ENCODE measurements at places on chromosomes 3 and 15.

- no peak for DNase-seq
These were observed 21.7 kb downstream of the TMEM43 start for GRCh38 chr3:14146381-14147065.

DNA sequence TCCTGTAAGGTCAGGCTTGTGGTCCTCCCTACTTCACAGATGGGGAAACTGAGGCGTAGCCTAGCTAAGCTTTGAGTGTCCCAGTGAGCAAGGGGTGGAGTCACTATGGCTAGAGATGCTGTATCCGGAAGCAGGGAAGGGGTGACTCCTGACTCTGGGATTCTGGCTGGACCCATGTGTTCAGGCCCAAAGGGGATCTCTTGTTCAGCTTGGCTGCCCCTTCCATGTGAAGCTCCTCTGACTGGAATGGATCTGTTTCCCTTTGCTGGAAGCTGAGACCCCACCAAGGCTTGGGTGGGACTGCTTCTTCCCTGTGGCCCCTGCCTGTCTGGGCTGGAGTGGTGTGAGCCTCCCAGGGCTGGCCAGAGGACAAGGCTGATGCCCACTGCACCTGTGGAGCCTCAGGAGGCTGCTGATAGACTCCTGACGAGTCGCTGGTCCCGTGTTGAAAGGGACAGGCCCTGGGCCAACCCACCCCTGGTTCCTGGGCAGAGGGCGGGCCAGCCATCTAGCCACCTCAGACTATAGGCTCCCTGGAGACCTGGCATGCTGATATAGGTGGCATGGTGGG is 1.0 kb downstream of the MAPKAPK3 start:
- DNase-seq, result no peak

DNA sequence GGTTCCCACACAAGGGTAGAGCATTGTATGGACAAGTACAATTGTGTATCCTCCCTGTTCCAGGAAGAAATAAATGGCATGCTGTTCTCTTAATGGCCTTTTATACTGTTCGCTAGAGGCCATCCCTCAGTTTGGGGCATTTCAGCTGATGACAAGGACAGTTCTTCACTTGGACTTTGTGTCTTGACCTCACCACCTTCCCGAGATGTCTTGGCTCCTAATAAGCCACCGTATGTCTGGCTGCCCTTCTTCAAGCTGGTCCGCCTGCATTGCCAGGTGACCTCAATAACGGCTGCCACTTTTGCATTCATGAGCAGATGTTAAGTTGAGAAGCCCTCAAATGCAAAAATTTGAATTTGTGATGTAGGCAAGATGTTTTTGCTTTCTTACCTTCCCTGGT is 24.1 kb downstream of the ZBTB38 start:
- DNase-seq, result no peak

GRCh38 chr3:191307341-191307740 is 21.9 kb upstream of the CCDC50 start:
- DNase-seq, result no peak

DNA sequence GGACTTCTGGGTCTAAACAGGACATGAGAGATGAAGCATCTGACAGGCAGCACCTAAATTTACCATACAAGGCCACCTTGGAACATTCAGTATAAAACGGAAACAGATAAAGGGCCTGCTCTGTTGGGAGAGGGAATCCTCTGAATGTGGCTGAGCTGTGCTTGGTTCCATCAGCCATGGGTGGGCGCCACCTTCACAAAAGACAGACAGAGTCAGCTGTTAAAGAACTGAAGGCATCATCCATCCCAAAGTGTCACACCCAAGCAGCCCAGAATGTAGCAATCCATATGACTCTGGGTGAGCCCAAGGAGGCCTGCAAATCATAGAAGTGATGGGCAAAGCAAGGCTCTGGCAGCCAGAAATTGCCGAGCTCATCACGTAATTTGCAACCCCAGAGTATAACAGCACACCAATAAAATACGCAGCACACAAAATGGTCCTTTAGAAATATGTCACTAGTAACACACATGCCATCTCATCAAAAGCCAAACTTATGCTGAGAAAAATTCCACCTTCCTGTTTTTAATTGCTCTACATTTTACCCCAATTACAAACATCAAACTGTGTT is 24.8 kb upstream of the RBP1 start:
- DNase-seq, result no peak

- no peak for DNase-seq
These were observed 23.5 kb downstream of the TSEN2 start for GRCh38 chr3:12507591-12508281.

DNA sequence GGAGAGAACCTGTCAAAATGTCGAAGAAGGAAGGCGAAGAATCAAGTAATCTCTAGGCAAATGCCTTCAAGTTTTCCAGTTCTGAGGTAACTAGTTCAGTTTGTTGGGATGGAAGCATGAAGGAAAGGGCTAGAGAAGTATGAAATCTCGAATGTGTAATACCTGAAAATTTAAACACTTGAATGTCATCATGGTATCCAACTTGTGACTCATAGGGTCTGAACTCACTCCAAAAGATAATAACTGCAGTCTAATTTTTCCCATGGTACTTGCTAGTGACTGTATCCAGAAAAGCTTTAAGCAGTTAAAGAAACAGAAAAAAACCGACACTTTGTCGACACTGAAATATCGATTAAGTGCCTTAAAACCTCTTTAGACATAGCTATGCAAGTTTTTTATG is 102.9 kb upstream of the CHRM5 start:
- DNase-seq, result no peak

GRCh38 chr3:108486338-108486737 is 24.1 kb downstream of the MYH15 start:
- DNase-seq, result no peak

GRCh38 chr15:25706176-25706955 is 156.8 kb downstream of the ATP10A start:
- DNase-seq, result no peak

DNA sequence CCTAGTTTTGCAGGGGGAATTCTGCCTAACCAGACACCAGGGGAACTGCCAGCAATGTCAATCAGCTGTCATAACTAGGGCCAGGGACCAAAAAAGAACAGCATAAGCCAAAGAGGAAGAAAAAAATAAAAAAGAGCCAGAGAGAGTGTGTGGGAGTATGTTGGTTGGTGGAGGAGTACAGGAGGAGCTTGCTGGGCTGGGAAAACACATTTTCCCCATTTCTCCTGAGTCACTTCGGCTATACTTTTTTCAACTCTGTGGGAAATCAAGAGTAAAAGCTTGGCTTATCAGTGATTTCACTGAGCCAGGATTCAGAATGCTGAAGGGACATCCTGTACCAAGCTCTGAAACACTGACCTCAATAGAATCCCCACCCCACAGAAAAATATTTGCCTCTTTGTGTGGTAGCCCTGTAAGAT is 144.7 kb upstream of the DPH6 start:
- no peak for DNase-seq

DNA sequence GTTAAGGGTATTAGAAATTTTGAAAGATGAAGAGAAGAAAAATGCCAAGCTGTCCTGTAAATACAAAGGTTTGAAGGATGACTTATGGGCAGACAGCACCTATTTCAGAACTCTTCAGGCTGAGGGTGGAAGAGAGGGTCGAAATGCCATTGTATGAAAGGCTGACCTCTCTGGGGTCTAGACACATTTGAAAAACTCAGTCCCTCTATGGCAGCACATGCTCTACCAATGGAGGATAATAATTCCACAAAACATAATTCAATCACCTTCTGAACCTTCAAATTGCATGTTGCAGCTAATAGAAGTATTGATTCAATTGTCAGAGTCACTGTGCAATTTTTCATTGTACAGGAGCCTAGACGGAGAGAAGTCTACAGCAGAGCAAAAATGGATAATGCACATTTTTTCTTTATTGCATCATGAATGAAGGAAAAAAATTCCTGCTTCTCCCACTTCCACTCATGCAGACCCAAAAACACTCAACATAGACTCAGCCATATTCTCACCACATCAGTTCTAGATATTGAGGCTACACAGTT is 569.1 kb downstream of the TBL1XR1 start:
- DNase-seq, result no peak

DNA sequence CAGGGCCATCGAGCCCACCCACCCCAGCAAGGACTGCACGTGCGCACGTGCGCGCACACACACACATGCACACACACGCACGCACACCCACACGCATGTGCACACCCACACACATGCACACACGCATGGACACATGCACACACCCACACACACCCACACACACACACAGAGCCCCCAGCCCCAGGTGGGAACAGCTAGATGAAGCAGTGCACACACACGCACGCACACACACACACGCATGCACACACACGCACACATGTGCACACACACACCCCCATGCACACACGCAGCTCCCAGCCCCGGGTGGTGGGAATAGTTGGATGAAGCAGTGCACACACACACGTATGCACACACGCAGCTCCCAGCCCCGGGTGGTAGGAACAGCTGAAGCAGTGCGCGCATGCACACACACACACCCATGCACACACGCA is 158.6 kb downstream of the XXYLT1 start:
- DNase-seq, result no peak

DNA sequence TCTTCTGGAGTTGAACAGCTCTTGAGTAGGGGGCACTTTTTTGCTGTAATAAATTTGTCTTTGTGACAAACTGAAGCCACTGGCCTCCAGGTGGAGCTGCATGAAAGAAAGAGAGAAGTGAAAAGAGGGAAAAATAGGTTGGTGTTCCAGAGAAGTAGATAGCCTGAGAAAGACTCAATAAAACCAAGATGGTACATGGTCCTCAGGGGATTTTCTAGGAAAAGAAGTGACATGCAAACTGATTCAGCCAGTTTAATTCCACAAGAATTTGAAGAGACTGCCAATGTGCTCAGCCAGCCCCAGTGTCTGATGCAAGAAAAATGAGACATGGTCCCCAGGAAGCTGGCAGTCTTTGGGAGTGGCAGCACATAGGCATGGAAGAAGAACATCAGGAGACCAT is 152.7 kb downstream of the CD47 start:
- DNase-seq, result no peak

- DNase-seq, result no peak
These were observed 182.2 kb downstream of the RAP2B start for GRCh38 chr3:153343988-153344782.

DNA sequence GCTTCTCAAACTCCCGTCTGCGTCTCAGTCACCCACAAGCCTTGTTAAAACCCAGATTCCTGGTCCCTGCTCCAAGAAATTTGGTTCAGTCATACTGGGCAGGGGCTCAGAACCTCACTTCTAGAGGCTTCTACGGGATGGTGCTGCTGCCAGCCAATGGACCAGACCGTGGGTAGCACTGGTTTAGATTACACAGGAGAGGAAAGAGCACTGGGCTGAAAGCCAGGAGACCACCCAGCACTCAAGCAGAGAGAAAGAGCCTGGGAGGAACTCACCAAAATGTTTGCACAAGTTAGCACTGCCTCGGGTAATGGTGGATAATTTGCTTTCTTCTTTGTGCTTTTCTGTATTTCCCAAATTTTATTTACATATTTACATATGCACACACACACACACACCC is 46.9 kb upstream of the MUC13 start:
- DNase-seq, result no peak

- no peak for DNase-seq
These were observed 6.1 kb upstream of the CMTM6 start for GRCh38 chr3:32508711-32509110.

DNA sequence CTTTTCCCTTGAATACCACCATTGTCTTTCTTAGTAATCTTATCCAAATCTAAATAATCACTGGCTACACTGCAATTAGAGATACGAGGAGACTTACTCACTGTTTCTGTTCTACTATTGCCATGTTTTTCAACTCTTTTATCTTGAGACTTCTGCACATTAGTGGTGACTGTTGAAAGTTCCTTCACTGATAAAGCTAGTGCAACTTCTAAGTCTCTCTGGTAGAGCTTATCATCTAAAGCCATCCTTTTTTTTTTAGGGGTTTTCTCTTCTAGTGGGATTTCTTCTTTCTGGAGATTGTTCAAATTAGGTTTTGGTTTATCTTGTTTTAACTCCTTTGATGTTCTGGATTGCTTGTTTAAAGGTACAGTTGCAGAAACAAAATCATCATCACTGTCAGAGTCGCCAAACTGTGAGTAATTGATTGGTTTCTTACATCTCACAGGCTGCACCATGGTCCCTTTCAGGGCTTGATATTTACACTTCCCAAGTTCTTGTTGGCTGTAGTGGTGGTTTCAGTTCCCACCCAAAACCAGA is 37.7 kb downstream of the NCK1 start:
- no peak for DNase-seq

DNA sequence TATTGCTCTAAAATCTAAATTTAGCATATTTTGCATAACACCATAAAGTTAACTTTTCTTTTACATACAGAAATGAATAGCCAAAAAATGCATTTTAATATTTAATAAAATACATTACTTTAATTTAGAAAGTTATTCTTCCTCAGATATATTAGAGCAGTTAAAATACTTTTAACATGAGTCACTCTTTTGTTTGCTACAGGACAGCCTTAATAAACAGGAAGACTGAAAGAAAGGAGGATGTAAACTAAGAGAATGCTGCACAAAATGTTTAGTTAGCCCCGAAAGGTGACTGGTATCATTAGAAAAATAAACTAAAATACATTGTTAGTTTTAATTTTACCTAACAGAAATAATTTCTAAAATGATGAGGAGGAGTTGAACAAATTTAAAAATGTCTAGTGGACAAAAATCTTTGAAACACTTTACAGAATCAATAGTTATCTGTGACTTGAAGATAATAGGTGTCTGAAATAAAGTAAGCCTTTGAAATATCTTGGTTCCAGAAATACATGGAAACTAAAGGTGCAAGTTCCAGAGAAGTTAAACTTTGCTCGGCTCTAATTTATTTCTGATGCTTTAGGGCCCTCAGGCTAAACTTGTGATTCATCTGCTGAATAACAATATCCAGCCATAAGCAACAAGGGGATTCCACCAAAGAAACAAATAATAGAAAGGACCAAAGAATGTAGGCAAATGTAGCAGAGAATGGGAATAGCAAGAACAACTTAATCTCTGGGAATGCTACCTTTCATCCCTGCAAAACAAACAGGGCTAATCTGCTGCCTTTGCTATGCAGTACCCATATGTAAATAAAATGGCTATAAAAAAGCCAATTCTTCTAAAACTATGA is 138.3 kb upstream of the UBP1 start:
- DNase-seq, result no peak

GRCh38 chr3:146129750-146130149 is 31.2 kb downstream of the PLOD2 start:
- DNase-seq, result no peak

DNA sequence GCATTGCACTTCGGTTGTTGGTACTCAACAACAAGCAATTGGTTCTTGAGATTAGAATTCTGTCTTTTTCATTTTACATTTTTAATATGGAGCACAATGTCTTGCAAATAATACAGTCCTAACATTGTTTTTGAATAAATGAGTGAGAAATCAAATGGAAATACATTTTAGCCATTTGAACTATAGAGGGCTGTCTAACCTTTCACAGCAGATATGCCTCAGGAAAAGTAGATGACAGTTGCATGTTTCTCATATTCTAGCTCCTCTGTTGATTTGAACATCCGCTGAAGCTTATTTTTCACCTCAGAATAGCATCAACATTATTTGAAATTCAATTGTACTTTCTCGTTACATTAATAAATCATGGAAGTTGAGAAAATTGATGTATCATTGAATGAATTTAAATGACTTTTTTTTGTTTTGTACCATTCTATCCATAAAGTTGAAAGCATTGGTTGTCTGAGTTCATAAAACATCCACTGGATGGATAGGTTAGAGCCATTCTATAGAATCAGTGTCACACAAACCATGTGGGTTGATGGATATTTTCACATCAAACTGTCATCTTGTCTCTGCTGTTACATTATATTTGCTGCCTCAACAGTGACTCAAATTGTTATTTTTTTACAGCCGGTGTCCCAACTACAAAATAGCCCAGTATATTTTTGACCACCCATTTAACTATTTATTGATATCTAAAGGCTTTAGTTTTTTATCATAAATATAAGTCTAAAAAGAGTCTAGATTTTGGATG is 928.3 kb downstream of the NSUN3 start:
- DNase-seq, result no peak

Data from activated T-cell treated with anti-CD3 and anti-CD28 coated beads for 1 hour (primary cell).